NCI-H2081 treated with DMSO at 0.1 percent for 48 hours (cell line): ENCODE measurements at places on chromosomes 1 and 21.

DNA sequence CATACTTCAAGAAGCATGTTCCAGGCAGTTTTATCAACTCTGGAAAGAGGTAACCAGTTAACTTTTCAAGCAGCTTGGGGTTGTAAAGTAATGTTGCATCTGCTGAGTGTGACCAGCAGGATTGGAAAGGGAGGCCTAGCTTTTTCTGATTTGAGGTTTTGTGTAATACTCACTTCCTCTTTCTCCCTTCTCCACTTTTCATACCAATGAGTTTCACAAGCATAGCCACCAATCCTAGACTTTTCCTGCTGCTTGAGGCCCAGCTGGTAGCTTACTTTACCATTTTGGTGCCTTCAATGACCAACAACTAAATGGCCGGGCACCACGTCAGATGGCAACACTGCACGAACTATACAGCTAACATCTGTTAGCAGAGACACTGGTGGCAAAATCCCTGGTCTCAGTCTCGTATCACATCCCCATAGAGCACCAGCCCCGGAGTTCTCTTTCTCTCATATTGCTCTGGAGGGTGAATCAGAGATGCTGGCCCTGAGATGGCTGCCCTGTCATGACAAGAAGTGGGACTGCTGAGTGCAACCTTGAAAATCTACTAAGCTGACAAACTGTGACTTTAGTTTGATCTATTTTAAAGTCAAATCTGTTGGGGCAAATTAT lies 14.8 kb upstream of the GPR88 start:
- no peak for DNase-seq

DNA sequence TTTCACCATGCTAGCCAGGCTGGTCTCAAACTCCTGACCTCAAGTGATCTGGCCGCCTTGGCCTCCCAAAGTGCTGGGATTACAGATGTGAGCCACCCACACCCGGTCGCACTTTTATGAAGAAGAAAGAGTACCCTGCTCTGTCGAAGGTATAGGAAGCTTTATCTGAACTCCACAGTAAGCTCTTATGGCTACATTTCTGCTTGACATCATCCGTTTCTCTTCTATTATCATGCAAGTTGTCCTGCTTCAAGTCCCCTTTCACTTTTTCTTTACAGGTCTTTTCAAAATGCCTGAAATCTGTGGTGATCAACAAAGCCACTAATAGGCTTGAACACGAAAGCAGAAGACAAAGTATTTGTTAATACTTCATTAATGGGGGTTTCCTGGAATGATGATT lies 4.0 kb downstream of the RPE65 start:
- DNase-seq = no peak

DNA sequence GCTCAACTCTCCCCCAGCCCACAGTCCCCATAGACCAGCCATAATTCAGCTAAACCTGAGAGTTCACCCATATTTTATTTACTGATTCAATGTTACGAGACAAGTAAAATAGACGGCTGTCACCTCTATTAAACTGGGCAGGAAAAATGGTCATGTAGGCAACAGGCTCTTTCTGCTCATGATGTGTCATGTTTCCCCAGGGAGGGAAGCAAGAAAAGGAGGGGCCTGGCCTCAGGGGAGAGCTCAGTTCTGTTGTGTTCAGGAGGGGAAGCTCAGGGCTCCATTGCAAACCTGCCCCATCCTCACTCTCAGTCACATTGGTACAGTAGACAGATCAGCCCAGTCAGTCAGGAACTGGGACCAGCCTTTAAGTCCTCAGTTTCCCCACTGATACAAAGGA lies 12.8 kb downstream of the GRIK3 start:
- no peak for DNase-seq

DNA sequence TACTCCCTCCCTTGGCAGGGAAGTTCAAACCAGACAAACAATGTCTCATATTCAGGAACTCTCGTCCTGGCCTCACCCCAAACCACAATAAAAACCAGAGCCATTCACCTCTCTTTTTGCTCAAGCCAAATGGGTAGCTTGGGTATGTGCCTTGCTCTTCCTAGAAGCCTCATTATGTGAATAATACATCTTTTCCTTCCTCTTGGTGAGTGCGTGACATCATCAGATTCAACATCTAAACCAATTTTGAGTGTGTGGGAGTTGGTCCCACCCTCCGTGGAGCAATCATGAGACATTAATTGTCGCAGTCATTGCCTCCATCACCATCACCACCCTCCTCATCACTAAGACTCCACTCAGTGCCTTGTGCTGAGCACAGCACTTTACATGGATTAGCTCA lies 482.9 kb downstream of the PTPRU start:
- DNase-seq = no peak

DNA sequence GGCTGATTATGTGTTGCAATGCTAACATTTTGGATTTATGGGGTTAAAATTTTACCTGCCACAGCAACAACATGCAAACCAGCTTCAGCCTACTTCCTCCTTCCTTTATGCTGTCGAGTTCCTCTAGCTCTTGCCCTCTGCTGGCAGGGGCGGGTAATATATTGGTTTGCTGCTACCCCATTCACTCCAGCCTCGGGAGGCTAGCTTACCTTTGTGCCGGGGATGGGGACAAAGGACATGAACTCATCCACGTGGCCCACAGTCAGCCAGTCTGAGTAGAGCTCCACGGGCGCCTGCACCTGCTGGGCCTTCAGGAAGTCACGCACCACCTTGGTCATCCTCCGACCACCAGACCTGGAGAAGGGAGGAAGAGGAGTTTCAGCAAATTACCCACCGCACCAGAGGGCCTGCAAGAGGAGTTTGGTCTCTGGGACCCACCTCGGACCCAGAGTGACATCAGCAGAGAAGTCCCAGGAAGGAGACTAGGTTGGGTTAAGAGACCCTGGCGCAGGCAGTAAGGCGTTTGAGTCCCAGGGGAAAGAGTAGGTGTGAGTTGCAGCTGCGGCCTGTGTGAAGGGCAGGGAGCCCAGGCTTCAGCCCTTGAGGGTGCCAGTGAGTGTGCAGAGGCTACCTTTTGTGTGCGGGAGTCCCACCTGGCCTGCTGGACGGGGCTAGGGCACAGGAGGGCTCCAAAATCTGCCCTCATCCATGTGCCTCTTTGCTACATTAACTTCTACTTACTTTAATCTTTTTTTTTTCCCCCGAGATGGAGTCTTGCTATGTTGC lies 21.8 kb upstream of the SDHB start:
- DNase-seq = no peak

GRCh38 chr1:156383023-156383422 lies 14.0 kb downstream of the RHBG start:
- peak; percentile 8 for DNase-seq

GRCh38 chr1:113965703-113966412 lies 13.4 kb upstream of the OLFML3 start:
- DNase-seq = no peak

GRCh38 chr1:96845464-96845863 lies 123.9 kb downstream of the PTBP2 start:
- DNase-seq = no peak

GRCh38 chr1:234923626-234924025 lies 205.0 kb downstream of the TOMM20 start:
- DNase-seq = no peak

GRCh38 chr1:54995835-54996234 lies 2.9 kb upstream of the BSND start:
- DNase-seq = no peak

DNA sequence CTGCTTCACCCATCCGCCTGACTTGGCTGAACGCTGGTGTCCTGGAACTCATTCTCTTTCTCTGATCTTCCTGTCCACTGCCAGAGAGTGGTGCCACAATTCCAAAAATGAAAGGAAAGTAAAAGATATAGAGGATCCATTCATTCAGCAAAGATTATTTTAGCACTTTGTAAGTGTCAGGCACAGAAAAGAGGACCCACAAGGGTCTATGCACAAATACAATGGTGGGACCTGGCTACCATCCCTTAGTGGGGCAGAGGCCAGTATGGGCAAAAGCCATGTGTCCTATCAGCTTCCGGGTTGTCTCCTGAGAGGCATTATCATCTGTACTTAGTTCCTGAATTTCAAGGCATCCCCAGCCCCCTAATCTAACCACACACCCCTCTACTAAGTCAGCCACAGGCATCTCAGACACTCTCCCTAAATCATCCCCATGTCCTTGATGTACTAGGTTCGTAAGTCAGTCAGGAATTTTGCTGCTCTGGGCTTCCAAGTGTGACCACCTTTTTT lies 19.0 kb downstream of the SSR2 start:
- DNase-seq = no peak

- no peak for DNase-seq
Observed at GRCh38 chr1:204072931-204073836, at the start of gene SOX13. Gene SOX13 (plus strand): TSS chr1:204073115. CDS start chr1:204112916, 39,801 bp downstream.

DNA sequence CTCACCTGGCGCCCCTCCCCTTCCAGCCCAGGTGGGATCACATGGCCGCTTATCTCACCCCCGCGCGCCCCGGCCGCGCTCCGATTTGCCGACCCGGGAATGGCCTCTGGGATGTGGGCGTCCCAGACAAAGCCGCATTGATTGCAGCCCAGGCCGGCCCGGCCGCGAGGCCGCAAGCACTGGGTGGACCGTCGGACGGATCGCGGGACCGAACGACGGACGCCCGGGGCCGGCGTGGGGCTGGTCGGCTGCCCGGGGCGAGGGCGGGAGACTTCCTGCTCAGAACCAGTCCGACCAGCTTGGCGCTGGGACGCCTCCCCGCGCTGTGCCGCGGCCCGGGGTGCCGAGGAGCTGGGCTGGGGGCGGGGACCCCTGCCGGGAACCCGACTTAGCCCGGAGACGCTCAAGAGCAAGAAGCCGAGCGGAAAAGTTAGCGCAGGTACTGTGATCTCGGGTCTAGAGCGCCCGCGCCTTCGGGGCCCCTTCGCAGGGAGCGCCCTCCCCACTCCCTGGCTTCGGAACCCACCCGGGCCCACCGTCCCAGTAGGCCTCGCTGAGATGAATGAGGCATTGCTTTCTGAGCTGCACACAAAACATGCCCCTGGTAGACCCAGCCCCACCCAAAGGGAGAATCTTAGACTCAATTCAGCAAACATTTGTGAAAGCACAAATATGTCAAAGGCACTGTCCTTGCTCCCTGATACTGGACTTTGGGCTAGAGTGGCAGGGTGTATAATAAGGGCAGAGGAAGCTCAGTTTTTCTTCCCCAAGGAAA lies 415 bp upstream of the LAD1 start:
- DNase-seq = no peak

DNA sequence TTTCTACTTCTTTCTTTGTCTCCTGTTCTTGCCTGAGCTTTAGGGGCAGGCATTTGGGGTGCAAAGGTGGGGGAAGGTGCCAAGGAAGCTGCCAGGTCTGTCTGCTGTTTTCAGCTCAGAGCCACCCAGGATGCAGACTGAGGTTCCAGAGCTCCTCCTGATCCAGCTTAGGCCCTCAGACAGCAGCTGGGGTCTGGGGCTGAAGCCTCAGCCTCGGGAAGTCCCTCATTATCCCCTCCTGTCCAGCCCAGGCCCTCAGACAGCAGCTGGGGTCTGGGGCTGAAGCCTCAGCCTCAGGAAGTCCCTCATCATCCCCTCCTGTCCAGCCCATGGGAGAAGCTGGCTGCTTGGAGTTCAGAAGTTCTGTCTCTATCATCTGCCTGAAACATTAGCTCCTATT lies 257.7 kb upstream of the CSF3R start:
- DNase-seq = no peak

DNA sequence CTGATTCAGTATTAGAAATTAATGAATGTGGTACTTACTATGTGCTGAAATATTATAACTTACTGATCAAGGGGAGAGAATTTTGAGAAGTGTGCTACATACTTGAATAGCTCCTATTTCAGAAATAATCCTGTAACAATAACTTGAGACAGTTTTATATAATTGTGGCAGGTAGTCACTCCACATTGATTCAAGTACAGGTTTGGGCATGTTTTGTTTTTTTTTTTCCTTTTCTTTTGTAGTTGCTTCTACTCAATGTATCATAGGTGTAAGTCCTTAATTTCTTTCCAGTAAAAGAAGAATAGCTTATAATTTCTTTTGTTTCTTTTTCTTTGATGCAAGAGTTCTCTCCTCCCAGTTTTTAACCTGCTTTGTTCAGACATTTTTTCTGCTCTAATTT lies 86.1 kb upstream of the ADGRL2 start:
- no peak for DNase-seq

- DNase-seq = no peak
Observed at GRCh38 chr1:12152113-12152891, 14.5 kb upstream of the TNFRSF1B start.

DNA sequence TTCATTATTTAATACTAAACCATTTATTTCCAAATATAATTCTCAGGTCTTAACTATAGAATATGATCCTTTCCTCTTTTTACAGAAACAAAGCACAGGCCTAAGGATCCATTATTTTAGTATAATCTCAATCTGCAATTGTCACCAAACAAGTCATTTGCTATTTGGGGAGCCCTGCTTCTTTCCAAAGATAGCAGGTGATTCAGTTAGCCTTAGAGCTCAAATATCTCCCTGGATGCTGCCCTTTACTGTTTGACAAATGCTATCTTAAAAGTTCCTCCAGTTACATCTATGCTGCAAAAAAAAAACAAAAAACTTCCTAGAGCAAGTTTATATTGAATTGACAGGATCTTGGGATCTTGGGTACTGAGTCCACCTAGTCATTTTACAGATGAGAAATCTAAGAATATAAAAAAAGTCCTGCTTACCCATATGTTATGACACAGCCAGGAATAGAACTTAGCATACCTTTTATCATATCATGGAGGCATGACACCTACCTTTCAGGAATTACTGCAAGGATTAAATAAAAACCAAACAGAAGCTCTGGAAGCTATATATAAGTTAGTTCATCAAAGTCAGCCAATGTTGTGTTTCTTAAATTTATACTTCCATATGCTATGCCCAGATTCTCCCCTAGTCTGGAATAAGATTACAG lies 9.2 kb downstream of the SERBP1 start:
- DNase-seq = no peak

DNA sequence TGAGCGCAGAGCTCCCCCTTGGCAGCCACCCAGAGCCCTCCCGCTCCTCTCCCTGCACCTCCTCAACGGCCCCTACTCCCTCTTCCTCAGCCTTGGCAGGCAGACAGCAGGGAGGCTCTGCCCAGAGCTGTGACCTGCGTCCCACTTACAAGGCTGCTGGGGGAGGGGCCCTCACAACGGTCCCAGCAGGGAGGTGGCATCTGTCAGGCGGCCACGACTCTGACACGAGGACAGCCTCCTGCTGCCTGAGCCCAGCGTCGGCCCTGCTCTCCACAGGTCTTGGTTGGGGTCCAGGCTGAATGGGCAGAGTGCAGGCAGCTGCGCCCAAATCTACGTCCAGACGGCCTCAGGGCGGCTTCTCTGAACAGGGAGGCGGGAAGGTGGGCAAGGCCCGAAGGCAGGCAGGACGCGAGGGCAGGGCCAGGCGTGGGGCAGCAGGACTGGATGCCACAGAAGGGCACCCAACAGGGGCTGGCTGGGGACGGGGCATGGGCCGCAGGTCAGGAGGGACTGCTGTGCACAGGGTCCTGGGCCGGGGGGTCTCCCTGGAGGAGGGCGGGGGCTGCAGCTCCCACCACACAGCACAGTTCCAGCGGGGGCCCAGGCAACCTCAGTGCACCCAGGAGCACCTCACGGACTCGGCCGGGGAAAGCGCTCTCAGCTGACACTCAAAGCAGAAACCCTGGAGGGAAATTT lies 7.5 kb downstream of the SLC19A1 start:
- no peak for DNase-seq

- DNase-seq = no peak
Observed at GRCh38 chr21:38297194-38297631, 40.4 kb downstream of the KCNJ15 start.

GRCh38 chr1:1357871-1358432 lies 403 bp downstream of the MXRA8 start:
- no peak for DNase-seq

- DNase-seq = no peak
Observed at GRCh38 chr1:59687081-59687480, 127.7 kb upstream of the HOOK1 start.

GRCh38 chr1:38133304-38133703 lies 86.7 kb upstream of the POU3F1 start:
- no peak for DNase-seq
